ENCODE measurements at places on chromosomes 3 and 15.

- no peak for DNase-seq
Observed at GRCh38 chr3:153967260-153967659, 153.9 kb upstream of the ARHGEF26 start.

GRCh38 chr15:55884223-55884622 is 109.2 kb downstream of the NEDD4 start:
- no peak for DNase-seq

GRCh38 chr15:52715411-52715810 is 36.2 kb upstream of the ATOSA start:
- no peak for DNase-seq

- no peak for DNase-seq
Observed at GRCh38 chr15:47736143-47736786, 19.0 kb downstream of the SEMA6D start.

DNA sequence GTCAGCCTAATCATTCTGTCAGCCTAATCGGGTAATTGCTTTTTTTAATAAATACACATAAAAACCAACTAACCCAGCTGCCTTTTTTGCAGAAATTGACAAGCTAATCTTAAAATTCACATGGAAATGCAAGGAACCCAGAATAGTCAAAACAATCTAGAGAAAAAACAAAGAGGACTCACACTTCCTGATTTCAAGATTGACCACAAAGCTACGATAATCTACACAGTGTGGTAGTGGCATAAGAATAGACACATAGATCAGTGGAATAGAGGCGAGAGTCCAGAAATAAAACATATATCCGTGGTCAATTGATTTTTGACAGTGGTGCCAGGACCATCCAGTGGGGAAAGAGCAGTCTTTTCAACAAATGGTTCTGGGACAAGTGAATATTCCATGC is 2.4 kb upstream of the C3orf20 start:
- DNase-seq, result no peak

- DNase-seq, result no peak
Observed at GRCh38 chr3:156388497-156389448, 166.1 kb downstream of the SSR3 start.

DNA sequence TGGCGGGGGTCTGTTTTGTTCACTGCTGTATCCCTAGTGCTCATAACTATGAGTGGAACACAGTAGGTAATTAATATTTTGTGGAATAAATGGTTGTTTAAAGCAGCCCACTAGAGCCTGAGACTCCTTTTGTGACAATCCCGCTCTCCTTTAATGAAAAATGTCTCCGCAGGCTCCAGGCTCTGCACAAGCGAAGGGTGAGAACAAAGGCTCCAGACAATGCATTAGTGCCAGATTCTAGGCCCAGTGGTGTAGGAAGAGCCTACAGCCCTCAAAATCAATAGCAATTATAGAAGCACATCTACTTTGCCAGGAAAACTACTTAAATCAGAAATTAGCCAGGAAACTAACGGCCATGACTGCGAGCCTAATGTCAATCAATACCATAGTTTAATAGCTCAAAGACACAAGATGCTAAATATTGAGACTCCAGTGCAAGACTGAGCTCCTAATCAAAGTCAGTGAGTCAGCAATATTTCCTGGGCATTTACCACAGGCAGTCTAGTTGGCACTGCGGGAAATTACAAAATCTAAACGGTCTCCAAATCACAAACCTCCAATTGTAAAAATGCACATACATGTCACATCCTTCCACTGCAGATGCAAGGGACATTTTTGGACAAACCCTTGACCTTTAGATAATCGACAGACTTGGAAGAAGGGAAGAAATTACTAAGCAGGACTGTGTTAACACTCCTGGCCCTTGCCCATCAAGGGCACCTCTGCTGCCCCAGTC is 2.3 kb downstream of the ANXA2 start:
- DNase-seq, result no peak

DNA sequence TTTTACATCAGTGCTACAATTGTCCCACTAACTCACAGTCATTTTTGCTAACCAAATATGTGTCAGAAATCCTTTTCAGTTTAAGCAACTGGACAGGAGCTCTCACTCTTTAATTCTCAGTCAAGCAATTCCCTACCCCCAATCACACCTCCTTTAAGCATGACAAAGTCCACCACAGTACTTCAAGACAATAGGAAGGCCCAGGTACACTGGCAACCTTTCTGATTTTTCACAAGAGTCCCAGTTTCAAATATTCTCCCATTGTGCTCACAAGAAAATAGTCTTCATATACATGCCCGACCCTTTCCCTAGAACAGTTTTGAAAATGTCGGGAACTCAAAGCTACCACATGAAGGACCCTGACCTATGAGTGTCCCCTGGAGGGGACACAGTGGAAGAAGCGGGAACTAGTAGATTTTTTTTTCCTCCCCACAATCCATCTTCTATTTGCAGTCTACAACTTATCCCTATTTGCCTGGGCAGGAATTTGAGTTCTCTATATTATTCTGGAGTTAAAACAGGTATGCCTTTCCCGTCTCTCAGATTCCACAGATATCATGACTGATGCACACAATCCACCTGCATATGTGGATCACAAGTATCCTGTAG is 413.5 kb downstream of the TIGIT start:
- DNase-seq, result no peak

DNA sequence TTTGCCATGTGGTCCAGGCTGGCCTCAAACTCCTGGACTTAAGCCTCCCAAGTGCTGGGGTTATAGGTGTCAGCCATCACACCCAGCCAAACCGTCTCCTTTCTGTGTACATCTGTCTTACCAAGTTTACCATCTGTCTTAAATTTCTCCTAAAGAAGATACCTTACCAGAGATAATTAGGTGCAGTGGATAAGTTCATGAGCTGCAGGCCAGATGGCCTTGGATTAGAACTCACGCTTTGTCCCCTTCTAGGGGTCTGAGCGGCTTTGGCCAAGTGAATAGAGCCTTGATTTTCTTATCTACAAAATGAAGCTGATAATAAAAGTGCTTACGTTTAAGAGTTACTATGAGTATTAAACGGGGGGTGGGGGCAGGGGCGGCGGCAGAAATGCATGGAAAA is 103.9 kb downstream of the SUCLG2 start:
- no peak for DNase-seq

GRCh38 chr15:69015591-69015990 is 1.1 kb downstream of the NOX5 start:
- no peak for DNase-seq

DNA sequence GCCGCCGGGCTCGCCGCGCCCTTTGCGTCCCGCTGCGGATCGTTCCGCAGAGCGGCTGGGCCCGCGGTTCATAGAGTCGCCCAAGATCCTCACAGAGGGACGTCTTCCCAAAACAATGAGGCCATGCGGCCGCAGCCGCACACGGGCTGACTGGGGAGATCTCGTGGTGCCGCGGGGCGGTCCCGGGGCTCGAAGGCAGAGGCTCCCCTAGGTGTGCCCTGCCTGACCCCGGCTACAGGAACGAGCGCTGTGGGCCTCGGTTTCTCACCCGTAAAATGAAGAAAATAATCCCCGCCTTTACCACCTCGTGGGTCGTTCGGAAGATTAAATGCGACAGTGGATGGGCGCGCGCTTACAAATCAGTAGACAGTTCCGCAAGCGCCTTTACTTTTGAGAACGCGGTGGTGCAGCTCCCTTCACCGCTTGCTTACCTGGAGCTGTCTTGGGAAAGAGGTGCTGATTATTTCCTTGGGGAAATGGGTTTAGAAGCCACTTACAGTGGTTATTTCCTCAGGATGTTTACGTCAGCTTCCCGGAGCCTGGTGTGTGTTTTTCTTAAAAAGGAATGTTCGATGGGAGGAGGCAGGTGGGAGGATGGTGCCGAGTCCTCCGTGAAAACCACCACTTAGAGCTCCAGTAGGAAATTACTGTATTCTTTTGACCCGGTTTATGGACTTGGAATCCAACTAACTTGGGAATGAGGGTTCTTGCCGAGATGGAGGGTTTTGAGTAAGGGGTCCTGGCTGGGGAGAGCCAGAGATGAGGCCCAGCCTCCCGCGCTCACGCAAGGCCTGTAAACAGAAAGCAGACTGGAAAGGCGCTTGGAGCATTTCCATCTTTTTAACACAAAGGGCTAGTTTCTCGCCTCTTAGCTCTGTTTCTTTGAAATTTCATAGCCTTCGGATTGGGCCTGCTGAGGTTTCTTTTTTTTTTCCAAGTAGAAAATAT is 1.9 kb upstream of the MEX3B start:
- no peak for DNase-seq

DNA sequence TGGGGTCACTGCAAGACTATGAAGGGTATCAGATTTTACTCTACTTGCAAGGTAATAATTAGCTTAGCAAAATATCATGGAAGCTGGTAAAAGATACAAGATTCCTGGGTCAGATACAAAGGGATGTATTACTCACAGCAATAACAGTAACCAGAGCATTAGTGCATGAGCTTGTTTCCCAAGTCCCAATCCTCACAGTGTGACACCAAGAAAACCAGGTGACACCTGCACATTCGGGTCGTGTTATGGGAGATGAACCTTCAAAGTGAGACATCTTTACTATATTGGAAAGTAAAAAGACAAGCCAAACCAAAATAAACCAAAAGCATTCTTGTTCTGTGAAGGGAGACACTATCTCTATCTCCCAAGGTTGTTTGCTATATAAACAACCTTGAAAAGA is 528.7 kb upstream of the TGFBR2 start:
- DNase-seq, result no peak

GRCh38 chr3:10289787-10290355 is 2.9 kb downstream of the GHRL start:
- no peak for DNase-seq

- no peak for DNase-seq
Observed at GRCh38 chr3:170713653-170714052, 127.8 kb upstream of the SLC7A14 start.

DNA sequence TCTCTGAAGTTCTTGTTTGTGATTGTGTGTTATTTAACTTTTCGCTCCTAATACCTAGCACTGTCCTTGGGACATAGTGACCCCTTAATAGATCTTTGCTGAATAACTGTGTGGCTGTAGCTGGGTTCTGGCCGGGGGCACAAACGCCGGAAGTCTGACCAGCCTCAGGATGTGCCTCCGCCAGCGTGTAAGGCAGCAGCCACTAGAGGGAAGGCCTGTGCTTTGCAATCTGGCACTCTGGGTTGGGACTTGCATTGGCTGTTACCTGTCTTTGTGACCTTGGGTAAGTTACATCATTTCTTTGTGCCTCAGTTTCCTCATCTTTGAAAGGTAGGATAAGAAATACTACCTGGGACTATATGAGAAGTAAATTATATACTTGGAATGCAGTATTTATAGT is 158.7 kb downstream of the GHSR start:
- DNase-seq, result no peak

DNA sequence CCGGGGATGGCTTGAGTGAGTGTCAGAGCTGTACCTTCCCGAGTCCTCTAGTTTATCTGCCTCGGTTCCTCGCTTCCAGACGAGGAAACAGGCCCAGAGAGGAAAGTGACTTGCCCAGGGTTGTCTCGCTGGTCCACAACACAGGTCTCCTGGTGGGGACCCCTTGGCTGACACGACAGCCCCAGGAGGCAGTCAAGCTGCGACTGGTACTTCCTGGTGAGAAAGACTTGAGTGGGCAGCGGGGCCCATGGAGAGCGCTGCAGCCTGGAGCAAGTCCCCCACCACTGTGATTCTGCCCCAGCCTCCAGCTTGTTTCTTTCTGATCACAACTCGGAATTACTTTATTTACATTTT is 600 bp upstream of the CHRNA5 start:
- no peak for DNase-seq

GRCh38 chr15:35583863-35584528 is 38.0 kb upstream of the DPH6 start:
- DNase-seq, result no peak

- DNase-seq, result no peak
Observed at GRCh38 chr15:41914411-41914810, 20.6 kb upstream of the SPTBN5 start.

DNA sequence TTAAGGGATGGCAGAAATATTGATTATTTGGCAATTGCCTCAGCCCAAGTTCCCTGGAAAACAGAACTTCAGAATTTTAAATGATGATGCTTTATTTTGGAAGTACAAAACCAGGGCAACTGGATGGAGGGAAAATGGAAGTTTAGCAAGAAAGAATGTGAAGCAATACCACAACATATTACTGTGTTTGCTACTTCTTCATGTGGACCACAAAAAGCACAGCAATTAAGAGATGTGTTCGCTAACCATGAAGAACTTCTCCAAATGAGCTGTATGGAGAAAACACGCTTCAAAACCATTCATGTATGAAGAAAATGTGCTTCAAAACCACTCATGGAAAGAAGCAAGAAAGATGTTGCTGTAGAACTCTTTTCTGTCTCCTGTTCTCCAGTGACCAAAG is 64.7 kb upstream of the ARL6 start:
- no peak for DNase-seq

- no peak for DNase-seq
Observed at GRCh38 chr3:144109944-144110343, 138.3 kb downstream of the DIPK2A start.

DNA sequence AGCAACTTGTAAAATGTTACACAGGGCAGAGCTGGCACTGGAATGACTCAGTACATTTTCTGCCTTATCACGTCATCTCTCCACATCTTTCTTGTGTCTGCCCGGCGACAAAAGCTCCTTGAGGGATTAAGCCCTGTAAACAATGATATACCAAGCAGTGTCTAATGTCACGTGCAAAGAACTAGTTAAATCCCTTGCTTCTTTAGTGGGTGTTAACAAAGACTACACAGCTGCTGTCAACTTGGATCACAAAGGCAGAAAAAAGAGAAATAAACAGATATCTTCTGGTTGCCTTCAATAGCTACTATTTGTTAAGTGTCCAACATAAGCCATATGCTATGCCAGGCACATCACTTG is 48.1 kb upstream of the FRMD4B start:
- no peak for DNase-seq

DNA sequence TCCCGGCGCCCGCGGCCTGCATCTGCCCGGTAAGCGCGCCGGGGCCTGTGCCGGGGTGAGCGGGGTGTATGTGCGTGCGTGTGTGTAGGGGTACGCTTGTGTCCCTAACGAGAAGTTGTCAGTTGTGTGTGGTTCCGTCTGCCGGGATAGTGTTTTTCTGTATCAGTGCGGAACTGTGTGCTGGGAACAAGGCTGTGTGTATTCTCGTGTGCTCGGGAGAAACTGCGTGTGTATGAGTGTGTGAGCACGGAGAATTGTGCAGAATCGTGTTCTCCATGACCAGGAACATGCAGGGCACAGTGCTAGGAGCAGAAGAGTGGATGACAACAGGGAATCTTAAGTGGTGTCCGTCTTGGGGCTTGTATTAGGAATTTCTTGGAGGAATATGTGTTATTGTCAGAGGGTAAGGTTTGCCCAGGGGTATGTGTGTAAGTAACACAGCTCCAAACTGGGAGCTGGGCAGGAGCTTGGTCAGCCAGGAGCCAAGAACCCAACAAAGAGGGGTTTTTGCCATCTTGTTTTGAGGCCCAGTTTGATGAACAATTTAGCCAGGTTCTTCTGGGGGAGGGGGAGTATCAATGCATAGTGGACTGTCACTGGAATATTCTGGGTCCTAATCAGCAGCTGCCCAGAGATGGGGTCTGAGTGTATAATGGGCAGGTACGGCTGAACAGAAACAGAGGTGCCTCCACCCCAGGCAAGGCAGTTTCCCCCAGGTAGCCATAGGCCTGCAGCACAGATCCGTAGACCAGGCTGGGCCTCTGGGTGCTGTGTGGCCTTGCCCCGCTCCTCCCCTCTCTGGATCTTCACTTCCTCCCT is 2.1 kb downstream of the ISL2 start:
- DNase-seq, result no peak

GRCh38 chr3:125386811-125387210 is 11.7 kb upstream of the ZNF148 start:
- DNase-seq, result no peak

GRCh38 chr3:116083683-116084082 is 361.6 kb downstream of the LSAMP start:
- DNase-seq, result no peak

- no peak for DNase-seq
Observed at GRCh38 chr3:31092748-31093589, 198.5 kb upstream of the GADL1 start.

- no peak for DNase-seq
Observed at GRCh38 chr3:88219138-88219792, 69.5 kb downstream of the C3orf38 start.
